ENCODE measurements at places on chromosomes 7 and 10.
A peak's percentile ranks its signal among the peaks of the same experiment; 100 is the strongest.

GRCh38 chr7:8500286-8500685 lies 66.9 kb downstream of the NXPH1 start:
- DNase-seq, result no peak

- no peak for DNase-seq
Observed at GRCh38 chr10:74576586-74576985, 249.8 kb upstream of the KAT6B start.

DNA sequence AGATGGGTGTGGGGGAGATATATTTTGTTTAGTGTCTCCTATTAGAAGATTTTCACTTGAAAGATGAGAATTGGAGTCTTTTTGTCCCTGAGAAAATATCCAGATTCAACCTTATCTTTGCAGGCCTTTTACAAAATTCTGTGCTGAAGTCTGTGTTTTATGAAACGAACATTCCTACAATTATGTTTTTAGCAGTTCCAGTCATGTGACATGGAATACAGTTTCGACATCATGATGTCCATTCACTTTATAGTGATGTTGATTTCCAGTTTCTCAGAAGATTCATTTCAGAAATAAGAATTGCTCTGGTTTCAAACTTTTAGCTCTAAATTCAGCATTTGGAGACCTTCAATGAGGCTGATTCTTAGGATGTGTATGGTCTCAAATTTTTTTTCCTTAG lies 54.4 kb downstream of the CACNB2 start:
- DNase-seq, result no peak

- no peak for DNase-seq
Observed at GRCh38 chr7:92231-92674, 100.1 kb upstream of the FAM20C start.

DNA sequence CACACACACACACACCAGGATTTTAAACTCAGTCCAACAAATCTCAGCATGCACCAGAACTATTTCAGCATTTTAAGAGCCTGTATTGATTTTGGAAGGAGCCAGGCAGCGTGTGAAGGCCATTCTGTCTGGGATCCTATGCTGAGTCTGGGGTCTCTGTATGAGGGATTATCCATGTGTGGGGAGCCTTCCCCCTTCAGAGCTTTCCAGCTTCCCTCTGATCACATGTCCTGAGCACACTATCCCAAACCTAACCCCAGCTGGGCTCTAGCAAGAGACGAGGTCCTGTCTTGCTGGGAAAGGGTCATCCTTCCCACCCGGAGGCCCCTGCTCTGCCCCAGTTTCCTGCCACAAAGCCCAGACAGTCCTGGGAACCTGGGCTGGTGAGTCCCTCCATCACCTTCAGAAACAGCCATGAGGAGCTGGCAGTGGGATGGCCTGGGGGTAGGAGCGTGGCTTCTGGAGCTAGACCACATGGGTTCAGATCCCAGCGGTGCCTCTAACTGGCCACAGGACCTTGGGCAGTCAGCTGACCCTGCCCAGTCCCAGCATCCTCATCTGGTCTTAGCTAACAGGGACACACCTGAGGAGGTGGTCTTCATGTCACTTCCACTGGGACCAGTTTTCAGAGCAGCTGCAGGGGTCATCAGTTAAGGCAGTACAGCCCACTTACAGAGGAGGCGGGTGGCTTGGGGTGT lies 79.6 kb upstream of the RET start:
- DNase-seq, result peak; percentile 2

DNA sequence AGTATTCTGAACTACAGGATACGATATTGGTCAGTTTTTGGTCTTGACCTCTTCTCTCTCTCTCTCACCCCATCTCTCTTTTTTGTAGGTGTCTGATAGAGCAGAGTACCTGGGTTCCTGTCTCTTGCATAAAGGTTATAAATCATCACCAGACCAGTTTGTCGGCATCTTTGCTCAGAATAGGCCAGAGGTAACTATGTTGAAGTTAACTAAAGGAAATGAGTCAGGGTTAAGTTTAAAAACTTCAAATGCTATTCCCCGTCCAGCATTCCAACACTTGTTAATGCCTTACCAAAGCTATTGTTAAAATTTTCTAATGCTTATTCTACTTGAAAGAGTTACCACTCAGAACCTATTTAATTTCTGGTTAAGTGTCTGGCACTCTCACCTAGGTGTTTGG lies 30.7 kb downstream of the ACSL5 start:
- no peak for DNase-seq

DNA sequence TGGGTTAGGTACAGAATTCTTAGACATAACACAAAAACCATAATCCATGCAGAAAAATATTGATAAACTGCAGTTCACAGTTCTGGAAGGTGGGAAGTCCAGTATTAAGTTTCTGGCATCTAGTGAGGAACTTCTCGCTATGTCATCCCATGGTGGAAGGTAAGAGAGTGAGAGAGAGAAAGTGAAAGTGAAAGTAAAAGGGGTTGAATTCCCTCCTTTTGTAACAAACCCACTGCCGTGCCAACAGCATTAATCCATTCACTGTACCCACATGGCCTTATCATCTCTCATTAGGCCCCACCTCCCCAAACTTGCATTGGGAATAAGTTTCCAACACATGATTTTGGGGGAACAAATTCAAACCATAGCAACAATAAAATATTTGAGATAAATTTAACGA lies 17.1 kb downstream of the ZNF485 start:
- no peak for DNase-seq

- no peak for DNase-seq
Observed at GRCh38 chr10:115727129-115727528, 545.9 kb downstream of the GFRA1 start.

GRCh38 chr7:53437336-53437735 lies 401.9 kb downstream of the POM121L12 start:
- DNase-seq, result no peak

GRCh38 chr10:74150204-74150989 lies at the start of gene AP3M1:
TSS of gene AP3M1 (minus strand) at chr10:74150828. CDS start at chr10:74138379, 12,449 bp downstream.
- DNase-seq, result peak; percentile 70

GRCh38 chr7:158975526-158976467 lies 119.4 kb downstream of the DYNC2I1 start:
- DNase-seq, result no peak

- no peak for DNase-seq
Observed at GRCh38 chr7:132568962-132569361, 7.3 kb downstream of the PLXNA4 start.

- DNase-seq, result no peak
Observed at GRCh38 chr7:117229350-117229749, 93.5 kb downstream of the WNT2 start.

- DNase-seq, result no peak
Observed at GRCh38 chr10:103690281-103690680, 165.1 kb downstream of the SH3PXD2A start.

GRCh38 chr10:21173802-21174714 lies 276.9 kb upstream of the NEBL start:
- DNase-seq, result peak; percentile 33

DNA sequence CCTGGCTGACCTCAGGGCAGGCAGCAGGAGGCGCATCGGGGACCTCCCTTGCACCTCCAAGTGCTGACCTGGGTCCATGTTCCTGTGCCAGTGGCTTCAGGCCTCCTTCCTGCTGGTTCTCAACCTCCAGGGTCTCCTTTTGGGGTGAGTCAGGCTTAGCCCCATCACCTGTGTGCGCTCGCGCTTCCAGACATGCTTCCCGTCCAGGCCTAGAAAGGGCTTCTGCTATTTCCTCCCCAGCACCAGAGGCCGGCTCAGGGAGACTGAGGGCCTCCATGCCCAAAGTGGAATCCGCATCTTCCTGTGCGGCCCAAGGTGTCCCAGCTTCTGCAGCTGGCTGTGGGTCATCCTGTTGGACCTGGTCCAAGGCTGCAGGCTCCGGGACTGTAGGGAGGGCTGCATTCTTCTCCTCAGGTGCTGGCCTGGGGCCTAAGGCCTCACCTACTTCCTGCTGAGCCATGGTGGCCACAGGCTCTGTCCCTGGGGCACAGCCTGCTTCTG lies 5.9 kb downstream of the NACAD start:
- DNase-seq, result no peak

DNA sequence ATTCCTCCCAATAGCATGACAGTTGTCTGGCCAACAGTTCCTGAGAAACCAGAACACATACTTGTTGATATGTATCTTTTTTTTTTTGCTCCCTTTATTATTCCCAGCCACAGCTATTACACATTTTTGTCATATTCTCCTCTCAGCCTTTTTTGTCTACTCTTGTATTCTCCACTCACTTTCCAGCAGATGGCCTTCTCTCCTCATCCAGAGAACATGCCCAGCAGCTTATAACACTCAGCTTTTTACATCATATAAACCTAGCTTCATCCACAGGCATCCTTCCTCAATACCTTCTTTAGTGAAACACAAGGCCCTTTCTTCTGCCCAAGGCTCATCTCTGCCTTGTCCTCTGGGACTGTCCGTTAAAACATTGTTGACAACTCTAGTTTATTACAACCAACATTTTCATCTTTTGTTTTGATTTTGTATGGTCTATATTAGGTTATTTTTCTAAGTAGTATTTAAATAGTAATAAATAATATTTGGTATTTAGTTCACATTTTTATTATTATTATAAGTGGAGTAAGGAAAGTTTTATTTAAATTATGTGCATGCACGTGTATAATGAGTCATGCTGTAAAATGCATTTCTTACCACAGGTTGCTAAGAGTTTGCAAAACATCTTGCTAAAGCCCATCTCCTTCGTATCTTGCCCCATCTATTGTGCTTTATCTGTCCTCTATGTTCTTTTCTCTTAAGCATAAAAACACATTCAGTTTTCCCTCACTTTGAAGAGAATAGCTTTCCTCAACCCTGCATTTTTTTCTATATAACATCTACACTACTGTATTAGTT lies 101.5 kb downstream of the ORC5 start:
- no peak for DNase-seq

- no peak for DNase-seq
Observed at GRCh38 chr7:127874951-127875608, 156.2 kb downstream of the LRRC4 start.

- DNase-seq, result no peak
Observed at GRCh38 chr10:31138026-31138553, 106.4 kb upstream of the ZNF438 start.

- DNase-seq, result no peak
Observed at GRCh38 chr10:14678637-14679036, 96.1 kb downstream of the FAM107B start.

DNA sequence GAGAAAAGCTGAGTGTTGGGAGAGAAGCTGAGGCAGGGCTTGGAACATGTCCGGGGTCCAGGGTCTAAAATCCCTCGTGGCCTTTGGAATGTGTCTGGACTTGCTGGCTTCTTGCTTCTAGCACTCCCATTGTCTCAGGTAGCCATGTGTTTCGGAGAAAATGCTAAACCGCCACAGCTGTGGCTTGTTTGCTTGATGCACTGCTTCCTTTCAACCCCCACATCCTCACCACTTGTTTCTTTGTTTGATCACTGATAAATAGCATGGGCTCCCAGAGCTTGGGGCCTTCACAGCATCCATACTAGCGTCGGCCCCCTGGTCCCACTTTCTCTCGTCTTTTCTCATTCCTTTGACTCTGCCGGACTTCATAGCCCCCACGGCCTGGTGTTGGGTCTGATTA lies 102.7 kb downstream of the ANKRD26 start:
- DNase-seq, result no peak

- DNase-seq, result no peak
Observed at GRCh38 chr7:70857793-70858545, 274.0 kb upstream of the GALNT17 start.

DNA sequence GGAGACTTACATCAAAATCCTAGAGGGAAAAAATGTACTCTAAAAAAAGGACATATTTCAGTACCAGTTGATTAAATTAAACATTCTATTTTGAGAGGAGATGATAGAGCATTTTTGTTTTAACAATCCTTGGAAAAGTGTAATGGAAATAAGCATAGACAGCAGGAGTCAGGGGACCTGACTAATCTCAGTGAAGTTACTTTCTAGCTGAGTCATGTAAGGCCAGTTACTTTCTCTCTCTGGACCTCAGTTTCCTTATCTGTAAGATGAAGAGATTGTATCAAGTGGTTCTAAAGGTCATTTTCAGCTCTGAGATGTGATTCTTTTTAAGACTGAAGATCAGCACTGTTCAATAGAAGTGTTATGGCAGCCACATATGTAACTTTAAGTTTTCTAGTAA lies 44.1 kb downstream of the VTI1A start:
- no peak for DNase-seq

- peak; percentile 83 for DNase-seq
Observed at GRCh38 chr10:98041352-98042043, 11.1 kb upstream of the CRTAC1 start.

DNA sequence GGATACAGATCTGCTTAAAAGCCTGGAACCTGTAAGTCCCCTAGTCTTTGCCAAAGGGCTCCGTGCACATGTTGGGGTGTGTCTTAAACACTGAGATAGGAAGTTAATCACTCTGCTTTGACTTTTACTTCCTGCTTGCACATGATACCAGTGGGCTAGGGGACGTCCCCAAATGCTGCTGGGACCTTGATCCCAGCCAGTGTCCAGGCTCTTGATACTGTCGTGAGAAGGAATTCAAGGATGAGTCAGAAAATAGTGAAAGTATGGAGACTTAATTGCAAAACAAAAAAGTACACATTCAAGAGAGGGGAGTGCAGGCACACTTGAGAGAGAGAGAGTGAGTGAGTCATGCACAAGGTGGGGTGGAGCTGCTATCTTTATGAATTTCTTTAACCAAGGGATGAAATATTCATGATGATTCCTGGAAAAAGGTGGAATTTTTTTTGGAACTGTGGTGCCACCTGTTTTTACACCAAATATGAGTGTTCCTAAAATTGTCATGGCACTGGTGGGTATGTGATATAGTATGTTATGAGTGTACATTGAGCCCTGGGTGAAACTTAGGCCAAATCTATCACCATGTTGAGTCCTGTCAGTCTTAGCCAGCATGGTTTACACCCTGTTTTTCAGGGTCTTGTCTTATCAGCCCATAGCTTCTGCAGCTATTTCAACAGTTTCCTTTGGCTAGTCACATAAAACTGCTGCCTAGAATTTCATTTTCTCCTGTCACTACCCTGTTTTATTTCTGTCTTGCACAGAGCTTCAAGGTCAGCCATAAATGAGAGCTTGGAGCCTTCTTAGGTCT lies 88.3 kb upstream of the CYP26C1 start:
- DNase-seq, result no peak

DNA sequence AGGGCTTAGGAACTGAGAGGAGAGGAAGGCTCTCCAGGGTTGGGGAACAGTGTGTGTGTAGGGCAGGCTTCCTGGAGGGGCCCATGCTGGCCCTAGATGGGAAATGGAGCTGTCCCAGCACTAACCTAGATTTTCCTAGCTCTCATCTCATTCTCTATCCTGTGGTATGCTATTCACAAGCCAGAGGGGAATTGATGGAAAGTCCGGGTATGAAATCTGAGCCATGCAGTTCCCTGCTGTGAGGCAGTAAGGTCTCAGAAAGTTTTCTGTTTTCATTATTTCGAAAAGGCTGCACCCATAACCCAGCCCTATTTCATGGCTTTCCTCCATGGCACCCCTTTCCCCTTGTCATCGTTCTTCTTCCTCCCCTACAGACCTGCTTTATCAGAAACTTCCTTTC lies 220.3 kb downstream of the RPS24 start:
- DNase-seq, result no peak

GRCh38 chr10:124707144-124707467 lies 37.1 kb downstream of the FAM53B start:
- DNase-seq, result no peak

DNA sequence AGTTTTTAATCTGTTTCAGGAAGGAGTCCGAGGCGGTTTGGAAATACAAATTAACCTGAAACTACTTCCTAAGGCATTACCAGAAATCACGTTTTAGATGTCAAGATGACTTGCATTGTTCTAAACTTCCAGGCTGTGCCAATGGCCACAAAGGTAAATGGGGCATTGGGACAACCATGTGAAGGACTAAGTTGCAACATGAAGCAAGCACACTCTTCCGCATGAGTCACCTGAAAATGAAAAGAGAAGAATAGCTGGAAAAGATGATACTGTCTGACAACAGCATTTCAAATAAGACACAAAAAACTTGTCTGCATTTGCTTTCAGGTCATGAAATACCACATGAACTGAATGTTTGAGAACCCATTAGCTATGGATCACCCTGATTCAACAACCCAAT lies 262.1 kb downstream of the AHR start:
- no peak for DNase-seq
